ENCODE measurements at places on chromosomes 6 and 20.

GRCh38 chr6:11869672-11870340, 91.2 kb upstream of the ADTRP start:
- peak; percentile 19 for DNase-seq

GRCh38 chr6:30554962-30555815, 1.1 kb downstream of the GNL1 start:
- DNase-seq, result peak; percentile 65

DNA sequence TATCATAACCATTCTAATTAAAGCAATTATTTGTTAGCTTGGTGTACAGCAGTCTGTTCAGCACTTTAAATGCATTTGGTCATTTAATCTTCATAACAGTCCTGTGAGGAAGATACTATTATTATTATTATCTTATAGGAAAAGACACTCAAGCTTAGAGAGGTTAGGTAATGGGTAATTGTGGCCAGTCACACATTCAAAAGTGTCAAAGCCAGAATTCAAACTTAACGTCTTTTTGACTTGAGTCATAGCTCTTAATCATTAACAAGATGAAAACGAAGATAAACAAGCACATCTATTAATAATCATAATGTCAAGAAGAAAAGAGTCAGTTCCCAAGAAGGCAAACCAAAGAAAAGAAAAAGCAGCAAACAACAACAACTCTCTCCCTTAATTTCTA, 251.0 kb downstream of the SYNE1 start:
- no peak for DNase-seq

DNA sequence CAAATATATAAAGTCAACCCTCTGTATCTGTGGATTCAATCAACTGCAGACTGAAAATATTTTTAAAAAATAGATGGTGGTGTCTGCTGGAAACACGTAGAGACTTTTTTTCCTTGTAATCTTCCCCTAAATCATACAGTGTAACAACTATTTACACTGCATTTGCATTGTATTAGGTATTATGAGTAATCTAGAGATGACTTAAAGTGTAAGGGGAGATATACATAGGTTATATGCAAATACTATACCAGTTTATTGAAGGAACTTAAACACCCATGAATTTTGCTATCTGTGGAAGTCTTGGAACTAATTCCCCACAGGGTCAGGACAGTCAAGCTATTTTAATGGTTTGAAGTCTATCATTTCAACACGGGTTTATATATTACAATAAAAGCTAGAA, 10.2 kb downstream of the HDAC2 start:
- DNase-seq, result no peak

GRCh38 chr20:34574426-34574825, 15.9 kb downstream of the MAP1LC3A start:
- DNase-seq, result no peak

DNA sequence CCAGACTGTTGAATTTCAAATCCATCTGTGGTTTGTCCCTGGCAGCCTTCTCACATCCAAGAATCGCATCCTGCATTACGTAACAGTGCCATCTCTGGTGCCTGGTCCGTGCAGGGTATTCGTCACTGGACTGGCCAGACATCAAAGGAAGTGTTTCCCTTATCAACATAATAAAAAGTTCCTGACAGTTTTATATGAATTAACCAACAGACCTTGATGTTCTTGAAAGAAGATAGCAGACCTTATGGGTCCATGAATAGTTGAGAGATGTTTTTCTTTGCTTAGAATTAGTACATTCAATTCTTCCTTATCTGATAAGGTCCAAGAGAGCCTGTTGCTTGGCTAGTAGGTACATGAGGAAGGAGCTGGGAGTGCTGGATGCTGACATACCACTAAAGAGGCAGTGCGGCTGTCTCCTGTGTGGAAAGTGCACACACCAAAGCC, 77.6 kb downstream of the PHACTR2 start:
- DNase-seq, result no peak

DNA sequence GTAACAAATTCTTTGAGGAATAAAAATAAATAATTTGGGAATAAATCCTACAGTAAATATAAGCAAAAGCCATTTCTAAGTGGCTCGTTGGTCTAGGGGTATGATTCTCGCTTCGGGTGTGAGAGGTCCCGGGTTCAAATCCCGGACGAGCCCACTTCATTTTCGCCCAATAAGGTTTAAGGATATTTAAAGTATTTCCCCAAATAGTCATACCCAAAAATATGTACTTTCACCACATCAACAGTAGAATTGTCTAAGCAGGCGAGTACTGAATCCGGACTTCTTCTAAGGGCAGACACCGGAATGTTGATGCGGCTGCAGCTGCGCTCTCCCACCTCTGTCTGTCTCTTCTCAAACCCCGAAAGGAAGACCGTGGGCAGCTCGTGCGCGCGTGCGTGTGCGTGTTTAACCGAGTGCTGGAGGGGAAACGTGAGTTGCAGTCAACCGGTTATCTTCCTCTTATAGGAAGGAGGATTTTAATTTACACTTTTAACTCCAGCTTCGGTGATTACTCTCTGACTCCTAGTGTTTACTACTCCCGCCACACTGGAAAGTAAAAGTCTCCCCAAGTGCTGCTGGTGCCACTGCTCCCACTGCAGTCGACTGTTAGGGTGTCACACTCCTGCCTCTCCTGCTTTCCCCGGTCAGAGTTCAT, 155.7 kb upstream of the PRSS16 start:
- DNase-seq, result peak; percentile 75

- no peak for DNase-seq
These were observed 865 bp downstream of the STK38 start for GRCh38 chr6:36546308-36546919.

GRCh38 chr20:18743665-18744440, 69.7 kb upstream of the SCP2D1 start:
- DNase-seq, result no peak

- no peak for DNase-seq
These were observed 10.9 kb downstream of the TPBG start for GRCh38 chr6:82374516-82374915.

- DNase-seq, result no peak
These were observed 481.5 kb upstream of the JAG1 start for GRCh38 chr20:11155156-11155756.

DNA sequence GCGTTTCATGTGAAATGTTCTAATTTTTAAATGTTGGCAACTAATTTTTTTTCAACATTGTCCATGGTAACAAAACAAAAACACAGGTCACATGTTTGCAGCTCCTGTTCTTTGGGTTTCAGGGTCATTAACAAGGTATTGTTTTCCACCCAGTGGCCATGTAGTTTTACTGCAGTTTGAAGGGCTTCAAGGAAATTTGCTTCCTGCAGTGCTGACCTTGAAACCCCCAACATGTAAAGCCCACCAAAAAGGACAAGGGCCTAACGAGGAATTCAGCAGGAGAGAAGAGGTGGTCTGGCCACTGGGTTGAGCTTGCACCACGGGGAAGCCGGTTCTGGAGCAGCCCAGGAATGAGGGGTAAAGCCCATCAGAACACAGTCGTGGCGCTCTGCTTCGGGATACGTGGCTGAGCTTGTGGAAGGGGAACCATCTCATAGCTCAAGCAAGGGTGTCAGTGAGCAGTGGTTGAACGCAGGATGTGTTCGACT, 13.9 kb upstream of the KLHL31 start:
- DNase-seq, result peak; percentile 58

Measured in GM03348 (cell line).